ENCODE measurements at places on chromosomes 12 and 14.

- DNase-seq, result no peak
Observed at GRCh38 chr12:13278249-13278787, 81.8 kb downstream of the EMP1 start.

GRCh38 chr14:69812711-69813110, 15.7 kb upstream of the SLC10A1 start:
- DNase-seq, result no peak

GRCh38 chr14:34051966-34052657, 101.2 kb upstream of the EGLN3 start:
- no peak for DNase-seq

- DNase-seq, result no peak
Observed at GRCh38 chr12:11500861-11501230, 105.5 kb upstream of the PRB2 start.

- DNase-seq, result no peak
Observed at GRCh38 chr14:91354979-91355685, 62.5 kb downstream of the CCDC88C start.

DNA sequence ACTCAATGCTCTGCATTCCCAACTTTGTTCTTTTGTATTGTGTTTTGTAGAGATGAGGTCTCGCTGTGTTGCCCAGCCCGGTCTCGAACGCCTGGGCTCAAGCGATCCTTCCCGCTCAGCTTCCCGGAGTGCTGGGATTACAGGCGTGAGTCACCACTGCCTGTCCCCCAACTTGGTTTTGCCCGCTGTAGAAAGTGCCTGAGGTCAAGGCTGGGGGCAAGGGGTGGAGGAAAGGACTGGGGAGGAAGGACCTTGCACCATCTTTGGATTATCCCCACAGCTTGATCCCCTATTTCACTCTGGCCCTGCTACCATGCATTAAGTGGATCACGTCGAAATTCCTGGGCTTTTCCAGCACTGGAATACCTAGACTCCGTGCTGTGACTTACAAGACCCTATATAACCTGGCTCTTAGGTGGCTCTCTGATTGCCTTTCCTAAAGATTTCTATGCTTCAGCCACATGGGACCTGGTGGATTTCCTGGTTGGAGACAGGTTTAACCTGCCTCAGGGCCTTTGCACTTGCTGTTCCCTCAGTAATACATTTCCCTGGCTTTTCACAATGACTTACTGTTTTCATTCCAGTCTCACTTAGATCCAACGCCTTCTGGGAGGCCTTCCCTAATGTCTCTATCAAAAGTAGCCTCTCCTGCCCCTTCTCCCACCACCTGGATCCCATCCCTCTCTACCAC, 608 bp upstream of the PIANP start:
- DNase-seq, result no peak

- no peak for DNase-seq
Observed at GRCh38 chr12:40117818-40118217, 11.9 kb upstream of the SLC2A13 start.

DNA sequence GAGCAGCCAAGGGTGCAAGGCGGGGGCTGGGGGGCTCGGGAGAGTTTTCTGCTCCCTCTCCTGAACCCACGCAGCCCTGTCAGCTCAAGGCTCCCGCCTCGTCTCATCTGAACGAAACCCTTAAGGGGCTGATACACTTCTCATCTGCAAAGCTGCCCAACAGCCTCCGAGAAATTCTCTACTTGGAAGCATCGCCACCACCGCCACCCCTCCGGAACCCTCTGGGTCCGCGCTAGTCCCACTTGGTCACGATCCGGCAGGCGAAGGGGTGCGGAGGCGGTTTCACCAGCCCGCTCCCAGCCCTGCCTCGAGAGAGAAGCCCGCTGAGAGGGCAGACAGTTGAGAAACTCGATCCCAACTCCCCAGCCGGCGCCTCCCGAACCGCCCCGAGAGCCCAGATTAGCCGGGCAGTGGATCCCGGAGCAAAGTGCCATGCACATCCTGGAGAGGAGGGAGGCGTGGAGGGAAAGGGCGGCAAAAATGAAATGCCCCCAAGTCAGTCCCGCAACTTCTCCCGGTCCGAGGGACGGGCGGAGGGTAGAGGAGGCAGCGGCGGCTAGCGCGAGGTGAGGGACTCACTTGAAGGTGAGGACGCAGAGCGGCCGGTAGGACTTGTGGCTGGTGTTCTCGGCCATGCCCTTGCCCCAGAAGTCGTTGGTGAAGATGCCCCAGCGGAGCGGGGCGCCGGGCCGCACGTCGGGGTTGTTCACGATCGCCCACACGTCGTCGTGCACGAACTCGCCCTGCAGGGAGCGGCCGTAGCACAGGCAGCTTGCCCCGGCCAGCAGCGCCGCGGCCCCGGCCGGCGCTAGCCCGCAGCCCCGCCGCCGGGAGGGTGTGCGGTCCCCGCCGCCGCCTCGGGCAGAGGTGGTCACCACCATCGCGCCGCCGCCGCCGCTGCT, 620 bp downstream of the TMTC1 start:
- DNase-seq, result peak; percentile 48

GRCh38 chr12:94702696-94703095, 52.3 kb upstream of the TMCC3 start:
- no peak for DNase-seq

DNA sequence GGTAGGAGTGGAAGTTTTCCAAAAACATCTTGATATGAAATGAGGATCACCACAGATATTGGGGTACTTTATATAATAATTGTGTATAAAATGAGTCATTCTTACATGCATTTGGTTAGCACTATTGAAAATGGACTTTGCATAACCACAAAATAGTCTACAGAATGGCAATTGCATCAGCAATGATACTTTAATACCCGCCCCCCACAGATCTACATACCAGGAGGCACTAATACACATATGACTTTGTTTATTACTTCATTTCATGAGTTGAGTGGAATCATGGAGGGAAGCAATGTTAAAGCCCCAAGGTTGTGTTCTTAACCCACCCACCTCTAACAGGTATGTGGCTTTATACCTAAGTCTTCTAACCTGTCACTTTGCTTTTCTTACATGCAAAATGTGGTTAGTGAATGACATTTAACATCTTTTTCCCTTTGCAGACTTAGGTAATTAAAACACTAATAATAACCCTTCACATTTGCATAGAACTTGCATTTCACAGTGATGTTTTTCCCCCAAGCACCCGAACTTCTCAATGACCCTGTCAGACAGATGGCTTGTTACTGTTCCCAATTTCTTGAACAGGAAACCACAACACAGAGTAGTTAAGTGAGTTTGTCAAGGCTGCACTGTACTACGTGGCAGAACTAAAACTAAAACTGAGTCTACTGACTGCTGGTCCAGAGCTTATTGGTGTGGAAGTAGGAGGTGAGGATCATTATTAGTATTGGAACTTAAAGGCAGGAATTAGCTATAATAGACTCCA, 101.9 kb downstream of the NPAS3 start:
- no peak for DNase-seq

GRCh38 chr14:47988175-47988574, 312.8 kb upstream of the MDGA2 start:
- no peak for DNase-seq

DNA sequence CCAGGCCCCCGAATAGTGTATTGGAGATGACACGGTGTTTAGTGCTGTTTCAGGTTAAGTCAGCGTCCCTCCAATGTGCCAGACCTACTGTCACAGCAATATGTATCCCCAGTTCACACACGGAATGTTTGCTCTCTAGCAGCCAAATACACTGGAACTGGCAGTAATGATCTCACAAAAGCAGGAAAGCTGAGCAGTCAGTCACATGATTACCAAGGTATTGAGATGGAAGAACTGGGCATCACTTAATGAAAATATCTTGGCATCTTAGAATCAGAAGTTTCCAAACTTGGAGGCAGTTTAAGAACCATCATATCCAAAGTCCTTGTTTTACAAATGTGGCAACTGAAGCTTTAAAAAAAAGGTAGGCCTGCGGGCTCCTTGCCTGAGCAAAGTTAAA, 23.3 kb downstream of the NINJ2 start:
- no peak for DNase-seq

DNA sequence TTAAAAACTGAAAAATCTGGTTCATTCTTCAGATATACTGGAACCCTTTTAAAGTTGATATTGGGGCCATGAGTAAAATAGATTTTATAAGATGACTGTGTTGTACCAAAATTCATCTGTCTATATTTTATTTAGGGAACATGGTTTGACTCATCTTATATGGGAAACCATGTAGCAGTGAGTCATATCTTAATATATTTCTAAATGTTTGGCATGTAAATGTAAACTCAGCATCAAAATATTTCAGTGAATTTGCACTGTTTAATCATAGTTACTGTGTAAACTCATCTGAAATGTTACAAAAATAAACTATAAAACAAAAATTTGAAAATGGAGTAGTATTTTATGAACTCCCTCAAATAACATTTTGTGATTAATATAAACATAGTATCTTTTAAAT, 14.2 kb downstream of the PTGER2 start:
- DNase-seq, result no peak

GRCh38 chr12:106170285-106170684, 31.5 kb upstream of the NUAK1 start:
- DNase-seq, result no peak

DNA sequence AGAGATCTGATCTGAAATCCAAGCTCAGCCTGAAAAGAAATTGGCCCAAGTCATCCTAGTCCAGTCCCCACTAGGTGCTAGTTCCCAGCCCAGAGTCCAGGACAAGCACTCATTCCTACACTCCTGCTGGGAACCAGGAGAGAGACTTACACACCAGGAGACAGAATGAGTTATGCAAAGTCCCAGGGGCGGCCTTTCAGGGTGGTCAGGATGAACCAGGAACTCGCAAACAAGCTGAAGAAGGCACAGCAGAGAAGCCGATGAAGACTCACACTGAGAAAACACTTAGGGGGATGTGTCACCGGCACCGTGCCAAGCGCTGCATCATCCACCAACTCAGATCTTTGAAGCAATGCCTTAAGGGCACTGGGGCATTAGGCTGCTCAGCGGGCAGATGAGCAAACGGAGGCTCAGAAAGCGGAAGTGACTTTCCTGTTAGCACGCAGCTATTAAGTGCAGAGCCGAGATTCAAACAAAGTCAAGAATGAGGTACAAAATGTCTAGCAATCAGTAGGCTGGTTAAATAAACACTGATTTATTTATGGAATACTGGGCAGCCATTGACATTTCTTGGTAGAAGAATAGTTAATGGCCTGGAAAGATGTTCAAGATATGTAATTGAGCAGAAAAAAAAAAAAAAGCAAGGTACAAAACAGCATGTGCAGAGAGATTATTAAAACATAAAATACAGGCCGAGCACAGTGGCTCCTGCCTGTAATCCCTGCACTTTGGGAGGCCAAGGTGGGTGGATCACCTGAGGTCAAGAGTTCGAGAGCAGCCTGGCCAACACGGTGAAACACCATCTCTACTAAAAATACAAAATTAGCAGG, 78.7 kb downstream of the LRRC74A start:
- DNase-seq, result peak; percentile 77

DNA sequence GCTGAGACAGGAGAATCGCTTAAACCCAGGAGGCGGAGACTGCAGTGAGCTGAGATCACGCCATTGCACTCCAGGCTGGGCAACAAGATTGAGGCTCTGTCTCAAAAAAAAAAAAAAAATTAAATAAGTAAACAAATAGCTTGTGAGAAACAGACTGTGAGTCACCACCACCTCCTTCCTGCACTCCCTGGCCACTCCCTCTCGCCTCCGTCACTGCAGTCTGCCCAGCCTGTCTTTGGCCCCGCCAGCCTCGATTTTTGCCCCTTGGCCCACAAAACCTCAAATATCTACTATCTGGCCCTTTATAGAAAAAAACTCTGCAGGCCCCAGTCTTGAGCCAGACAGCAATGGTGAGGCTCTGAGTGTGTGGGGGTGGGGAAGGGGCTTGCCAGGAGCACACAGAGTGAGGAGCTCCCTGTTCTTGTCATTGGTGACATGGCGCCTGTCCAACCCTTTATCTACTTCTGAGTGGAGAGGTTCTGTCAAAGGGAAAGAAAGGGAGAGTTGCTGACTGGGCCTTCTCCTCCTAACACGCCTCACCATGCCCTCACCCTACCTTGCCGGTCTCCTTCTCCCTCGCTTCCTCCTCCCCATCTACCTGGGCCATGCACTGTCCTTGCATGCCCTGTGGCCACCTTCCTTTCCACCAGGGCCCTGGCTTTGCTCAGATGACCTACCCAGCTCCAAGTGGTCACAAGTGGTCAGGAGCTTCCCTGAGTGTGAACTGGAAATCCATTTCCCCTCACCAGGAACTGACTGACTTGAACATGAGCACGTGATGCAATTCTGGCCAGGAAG, 22.1 kb downstream of the LGMN start:
- peak; percentile 59 for DNase-seq

GRCh38 chr12:95624589-95624988, 73.3 kb upstream of the USP44 start:
- no peak for DNase-seq

DNA sequence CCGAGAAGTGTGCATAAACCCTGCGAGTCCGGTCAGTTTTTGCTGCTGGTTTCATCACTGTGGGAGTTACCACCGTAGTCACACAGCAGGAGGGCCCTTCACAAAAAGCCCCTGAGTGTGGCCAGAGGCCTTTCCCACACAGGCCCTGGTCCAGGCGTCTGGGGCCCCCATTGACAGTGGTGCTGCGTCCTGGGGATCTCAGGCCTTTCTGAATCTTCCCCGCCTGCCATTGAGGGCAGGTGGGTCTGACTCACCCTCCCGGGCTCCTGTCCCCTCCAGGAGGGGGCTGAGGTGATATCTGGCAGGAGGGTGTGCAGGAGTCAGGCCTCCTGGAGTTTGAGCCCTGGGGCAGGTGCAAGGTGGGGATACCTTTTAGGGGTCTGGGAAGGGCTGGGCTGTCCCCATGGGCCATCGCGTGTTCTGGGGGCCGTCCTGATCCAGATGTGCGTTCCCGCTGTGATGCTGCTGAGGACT, 358.5 kb downstream of the TMEM121 start:
- DNase-seq, result no peak

GRCh38 chr12:51214895-51215294, 3.0 kb downstream of the POU6F1 start:
- no peak for DNase-seq

DNA sequence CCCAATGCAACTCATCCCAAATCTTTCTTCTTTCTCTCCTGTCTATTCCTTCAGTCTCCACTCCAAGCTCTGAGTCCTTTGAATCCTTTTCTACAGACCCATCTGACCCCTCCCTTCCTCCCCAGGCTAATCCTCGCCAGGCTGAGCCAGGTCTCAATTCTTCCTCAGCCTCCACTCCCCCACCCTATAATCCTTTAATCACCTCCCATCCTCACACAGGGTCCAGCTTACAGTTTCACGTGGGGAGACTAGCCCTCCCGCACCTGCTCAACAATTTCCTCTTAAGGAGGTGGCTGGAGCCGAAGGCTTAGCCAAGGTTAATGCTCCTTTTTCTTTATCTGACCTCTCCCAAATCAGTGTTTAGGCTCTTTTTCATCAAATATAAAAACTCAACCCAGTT, 63.8 kb downstream of the MOK start:
- no peak for DNase-seq

- no peak for DNase-seq
Observed at GRCh38 chr14:32078023-32078857, 1.1 kb downstream of the ARHGAP5 start.

- DNase-seq, result no peak
Observed at GRCh38 chr12:128120035-128120434, 146.9 kb upstream of the TMEM132C start.

GRCh38 chr12:5776091-5776490, 169.0 kb downstream of the ANO2 start:
- DNase-seq, result no peak

GRCh38 chr14:90570461-90570860, 173.6 kb downstream of the CALM1 start:
- DNase-seq, result no peak

GRCh38 chr14:27410981-27411380, 813.1 kb upstream of the NOVA1 start:
- no peak for DNase-seq

GRCh38 chr12:17829813-17830212, 260.2 kb downstream of the RERGL start:
- no peak for DNase-seq
